EH (cell line): ENCODE measurements at places on chromosomes 5 and 9.
A peak's percentile ranks its signal among the peaks of the same experiment; 100 is the strongest.

DNA sequence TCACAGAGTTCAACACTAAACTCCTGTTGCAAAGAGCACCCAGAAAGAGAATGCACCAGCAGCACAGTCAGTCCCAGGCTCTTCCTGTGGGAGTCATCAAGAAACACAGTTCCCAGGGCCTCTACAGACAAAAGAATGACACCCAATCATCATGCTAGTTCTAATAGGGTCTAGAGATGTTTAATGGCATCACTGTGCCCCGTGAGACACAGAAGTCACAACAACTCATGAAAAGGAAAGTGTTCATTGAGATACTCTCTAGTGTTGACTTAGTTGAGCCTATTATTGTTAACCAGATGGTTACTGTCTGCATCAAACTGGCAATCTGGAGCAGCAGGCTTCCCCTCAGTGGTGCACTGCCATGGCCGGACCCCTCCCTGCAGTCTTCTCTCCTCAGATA is 1.6 kb downstream of the KLHL3 start:
- peak; percentile 44 for DNase-seq

GRCh38 chr5:158265346-158265745 is 406.4 kb upstream of the CLINT1 start:
- no peak for DNase-seq

DNA sequence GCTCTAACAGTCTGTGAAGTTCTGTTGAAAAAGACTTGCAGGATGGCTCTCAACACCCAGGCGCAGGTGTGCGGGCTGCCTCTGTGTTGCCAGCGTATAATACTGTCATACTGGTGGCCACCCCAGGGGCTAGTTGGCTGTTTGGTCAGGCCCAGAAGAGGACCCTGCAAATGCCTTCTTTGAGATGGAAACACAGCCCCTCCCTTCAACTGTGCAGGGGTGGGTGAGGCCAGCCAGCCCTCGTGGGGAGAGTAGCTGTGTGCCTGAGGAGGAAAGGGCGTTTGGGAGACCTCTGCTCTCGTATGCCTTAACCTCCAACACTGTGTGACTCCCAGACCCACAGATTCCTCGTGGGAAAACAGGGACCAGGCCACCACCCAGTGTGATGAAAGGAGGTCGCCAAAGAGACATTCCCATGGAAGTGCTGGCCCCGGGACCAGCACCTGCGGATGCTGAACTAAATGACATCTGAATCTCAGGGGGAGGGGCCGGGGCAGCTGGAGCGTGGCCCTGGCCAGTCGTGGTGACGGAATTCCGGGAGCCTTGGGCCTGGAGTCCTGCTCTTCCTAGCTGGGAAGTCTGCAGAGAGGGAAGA is 11.3 kb upstream of the SCGB3A1 start:
- no peak for DNase-seq

- no peak for DNase-seq
These were observed 4.1 kb downstream of the SMIM32 start for GRCh38 chr5:136188859-136189258.

DNA sequence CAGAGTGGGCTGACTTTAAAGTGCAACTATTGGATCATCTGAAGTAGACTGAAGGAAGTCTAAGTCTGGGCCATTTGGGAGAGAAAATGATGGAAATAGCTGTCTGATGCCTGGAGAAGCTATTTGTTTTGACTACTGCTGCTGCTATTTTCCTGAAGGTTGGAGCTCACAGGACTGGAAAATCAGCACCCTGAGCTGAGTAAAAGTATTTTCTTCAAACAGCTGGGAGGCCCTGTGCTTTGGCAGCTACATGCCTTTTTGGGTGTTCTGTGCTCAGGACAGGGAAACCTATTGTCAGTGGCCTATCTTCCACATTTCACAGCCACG is 302.6 kb downstream of the ENC1 start:
- no peak for DNase-seq

GRCh38 chr5:180920710-180921109 is 21.8 kb downstream of the BTNL8 start:
- no peak for DNase-seq

DNA sequence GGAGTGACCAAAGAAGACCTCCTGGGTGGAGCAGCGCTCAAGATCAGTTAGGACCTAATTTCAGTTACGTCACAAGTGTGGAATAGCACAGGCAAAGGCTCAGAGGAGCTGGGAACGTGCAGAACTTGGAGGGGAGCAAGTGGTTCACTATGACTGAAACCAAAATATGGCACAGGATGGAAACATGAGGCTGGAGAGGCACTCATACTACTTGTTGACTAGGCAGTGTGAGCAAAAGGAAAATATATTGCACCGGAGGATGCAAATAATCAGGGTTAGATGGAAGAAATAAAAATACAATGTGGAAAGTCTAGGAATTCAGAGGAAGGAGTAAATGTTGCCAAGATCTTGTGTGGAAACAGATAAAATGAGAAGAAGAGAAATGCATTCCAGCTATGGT is 148.3 kb downstream of the DCP2 start:
- no peak for DNase-seq
